ENCODE measurements at places on chromosomes 6 and 20.
A peak's percentile ranks its signal among the peaks of the same experiment; 100 is the strongest.

DNA sequence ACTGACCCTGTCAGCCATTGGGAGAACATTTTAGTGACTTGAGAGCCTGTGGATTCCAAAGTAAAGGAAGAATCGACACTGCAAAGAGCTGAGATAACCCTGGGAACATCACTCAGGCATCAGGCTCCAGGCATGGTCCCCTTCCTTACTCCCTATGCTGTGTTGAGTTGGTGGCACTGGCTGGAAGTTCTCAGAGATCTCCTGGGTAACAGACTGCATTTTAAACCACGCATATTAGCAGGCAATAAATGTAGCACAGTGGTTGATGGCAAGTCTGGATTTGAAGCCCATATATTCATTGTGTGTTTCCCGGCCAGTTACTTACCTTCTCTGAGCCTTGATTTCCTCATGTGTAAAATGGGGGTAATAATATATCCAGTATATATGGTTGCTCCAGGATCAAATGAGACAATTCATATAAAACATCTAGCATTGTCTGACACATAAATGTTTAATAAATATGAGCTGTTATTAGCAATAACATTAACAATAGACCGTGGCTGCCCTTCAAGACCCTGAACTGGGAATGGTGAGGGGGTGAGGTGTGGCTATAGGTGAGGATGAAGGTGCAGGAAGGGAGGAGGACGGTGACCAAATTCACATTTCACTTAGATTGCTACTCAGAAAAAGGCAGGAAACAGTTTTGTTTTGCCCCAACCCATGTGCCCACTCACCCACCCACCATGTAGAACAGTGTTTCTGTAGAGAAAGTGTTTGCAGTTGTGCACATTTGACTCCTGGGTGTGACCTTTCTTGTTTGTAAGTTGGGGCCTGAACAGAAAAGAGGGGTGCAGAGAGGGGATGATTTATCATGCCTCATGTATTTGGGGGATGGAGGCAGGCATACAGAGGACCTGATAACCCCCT lies 2.1 kb downstream of the PLCG1 start:
- no peak for DNase-seq

DNA sequence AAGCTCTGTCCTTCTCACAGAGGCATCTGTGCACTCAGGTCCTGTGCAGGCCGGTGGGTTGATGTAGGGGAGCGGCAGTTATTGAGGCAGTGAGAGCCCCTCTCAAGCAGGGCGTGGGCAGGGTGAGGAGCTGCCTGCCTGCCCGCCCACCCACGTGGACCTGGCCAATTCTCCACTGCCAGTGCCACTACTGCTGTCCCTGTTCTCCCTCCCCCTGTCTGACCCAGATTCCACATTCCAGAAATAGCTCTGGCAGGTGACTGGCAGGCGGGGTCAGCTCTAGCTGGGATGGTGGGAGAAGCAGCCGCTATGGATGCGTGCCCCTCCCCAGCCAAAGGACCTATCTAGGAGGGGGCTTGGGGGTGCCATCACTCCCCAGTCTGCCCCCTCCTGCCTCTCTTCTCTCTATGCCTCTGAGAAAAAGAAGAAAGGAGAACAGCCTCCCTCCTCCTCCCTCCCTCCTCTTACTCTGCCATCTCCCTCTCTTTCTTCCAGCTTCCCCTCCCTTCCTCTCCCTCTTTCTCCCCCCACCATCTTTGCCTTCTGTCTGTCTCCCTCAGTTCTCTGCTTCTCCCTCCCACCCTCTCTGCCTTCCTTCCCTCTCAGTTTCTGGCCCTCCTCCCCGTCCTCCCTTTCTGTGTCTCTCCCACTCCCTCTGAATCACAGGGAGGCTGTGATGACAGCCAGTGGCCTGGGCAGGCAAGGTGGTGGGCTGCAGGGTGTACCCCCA lies 86.5 kb upstream of the MYL9 start:
- DNase-seq: no peak

- peak; percentile 40 for DNase-seq
Measured at GRCh38 chr6:110410511-110410910, 4.9 kb downstream of the DDO start.

- no peak for DNase-seq
Measured at GRCh38 chr6:7894262-7895124, 16.1 kb downstream of the TXNDC5 start.

DNA sequence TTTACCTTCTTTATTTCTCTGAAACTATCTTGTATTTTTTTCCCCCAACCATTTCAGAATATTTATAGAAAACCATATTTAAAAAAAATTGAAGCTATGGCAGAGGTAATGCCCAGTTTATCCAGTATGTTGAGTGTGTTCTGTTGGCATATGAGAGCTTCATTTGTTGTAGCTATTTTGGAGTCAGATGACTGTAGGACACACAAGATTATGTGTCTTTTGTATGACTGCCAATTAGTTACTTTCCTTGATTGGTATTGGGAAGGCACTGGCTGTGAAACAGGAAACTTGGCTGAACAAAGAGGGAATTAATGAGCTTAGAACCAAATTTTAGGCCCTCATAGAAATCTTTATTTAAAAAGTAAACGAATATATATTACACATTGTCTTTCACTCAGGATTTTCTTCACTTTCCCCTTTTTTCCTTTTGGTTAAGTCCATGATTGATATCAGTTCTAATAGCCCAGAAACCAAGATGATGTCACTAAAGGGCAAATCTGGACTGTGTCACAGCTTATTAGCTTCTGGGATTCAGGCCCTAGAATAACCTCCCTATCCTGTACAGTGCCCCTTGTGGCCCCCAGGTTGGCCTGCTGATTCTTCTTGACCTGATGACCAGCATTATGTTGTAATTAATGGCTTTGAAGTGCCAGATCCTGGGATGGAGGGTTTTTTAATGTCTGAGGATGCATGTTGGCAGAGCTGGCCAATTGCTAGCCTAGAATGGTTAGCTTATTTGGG lies 10.1 kb downstream of the CDC5L start:
- no peak for DNase-seq

DNA sequence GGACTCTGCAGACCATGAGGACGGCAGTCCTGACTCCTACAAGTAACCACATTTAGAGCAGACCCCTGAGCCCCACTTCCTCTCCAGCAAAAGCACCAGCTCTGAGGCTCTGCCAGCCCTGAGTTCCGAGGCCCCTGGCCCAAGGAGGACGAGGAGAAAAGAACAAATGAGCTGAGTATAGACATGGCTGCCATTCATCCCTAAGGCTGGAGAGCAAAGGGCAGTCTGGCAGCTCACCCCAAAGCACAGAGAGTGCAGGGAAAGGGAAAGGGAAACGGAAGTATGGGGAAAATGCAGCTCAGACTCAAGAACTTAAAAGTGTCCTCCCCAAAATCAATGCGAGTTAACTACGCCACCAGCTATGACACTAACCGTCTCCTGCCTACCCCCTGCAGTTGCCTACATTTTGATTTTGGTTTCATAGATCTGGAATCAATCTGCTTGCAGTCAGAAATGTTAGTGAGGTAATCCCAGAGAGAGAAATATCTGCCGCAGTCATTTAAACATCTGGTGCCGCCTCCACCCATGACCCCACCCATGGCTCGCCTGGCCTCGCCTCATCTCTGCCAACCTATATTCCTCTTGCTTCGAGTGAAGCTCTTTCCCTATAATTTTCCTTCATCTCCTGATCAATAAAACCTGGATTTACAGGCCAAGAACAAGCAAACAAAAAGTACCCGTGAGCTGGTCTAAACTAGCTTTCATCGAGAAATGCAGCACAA lies 49.6 kb upstream of the AFDN start:
- no peak for DNase-seq

DNA sequence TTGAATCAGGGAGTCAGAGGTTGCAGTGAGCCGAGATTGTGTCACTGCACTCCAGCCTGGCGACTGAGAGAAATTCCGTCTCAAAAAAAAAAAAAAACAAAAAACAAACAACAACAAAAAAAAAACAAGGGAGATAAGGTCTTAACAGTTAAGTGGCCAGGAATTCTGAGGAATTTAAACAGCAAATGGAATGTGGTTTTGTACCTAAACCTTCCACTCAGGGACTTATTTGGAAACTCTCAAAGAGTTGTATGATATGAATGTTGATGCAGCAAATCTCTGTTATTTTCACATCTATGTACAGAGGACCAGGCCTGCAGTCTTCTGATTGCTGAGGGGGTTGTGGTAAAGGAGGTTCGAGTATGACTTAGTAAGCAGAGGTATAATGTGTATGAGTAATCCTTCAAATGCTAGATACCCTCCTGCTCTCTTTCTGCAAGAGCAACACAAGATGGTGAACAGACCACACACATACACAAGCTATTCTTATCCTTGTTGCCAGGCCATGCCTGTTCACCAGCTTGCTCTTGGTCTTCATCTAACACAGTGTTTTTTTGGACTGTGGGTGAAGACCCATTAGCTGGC lies 174.9 kb upstream of the SCGN start:
- DNase-seq: no peak

DNA sequence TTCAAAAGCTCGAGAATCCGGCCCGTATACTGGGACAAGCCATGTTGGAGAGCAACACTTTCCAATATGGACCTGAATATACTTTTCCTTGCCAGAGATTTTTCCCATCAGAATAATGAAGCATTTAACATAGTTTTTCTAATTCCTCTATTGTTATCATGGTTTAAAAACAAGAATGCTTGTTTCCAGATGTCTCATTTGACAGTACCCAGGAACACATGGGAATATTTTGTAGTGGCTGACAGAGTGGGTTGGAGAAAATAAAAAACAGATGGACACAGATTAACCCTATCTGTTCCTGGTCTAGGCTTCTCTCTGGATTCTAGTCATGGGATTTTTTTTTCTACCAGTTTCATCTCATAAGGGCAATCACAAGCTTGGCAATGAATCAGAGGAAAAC lies 164.8 kb upstream of the CEP162 start:
- DNase-seq: no peak

DNA sequence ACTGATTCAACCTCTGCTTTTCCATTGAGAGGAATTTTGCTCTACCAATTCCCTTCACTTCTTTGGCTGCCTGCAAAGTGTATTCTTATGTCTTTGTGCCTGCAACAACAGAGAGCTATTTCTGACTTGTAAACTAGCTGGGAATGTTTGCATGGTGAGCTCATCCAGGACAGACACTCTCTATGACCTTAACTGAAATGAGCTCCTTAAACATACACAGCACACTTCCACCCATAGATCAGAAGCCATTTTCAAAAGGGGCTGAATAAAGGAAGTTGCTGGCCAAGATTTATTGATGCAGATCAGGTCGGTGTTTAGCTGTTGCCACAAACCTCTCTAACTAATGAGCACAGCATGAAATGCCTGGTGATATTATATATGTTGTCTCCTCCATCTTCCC lies 377.7 kb downstream of the BTBD9 start:
- DNase-seq: no peak

GRCh38 chr20:16004108-16004854 lies 569.0 kb downstream of the KIF16B start:
- no peak for DNase-seq

DNA sequence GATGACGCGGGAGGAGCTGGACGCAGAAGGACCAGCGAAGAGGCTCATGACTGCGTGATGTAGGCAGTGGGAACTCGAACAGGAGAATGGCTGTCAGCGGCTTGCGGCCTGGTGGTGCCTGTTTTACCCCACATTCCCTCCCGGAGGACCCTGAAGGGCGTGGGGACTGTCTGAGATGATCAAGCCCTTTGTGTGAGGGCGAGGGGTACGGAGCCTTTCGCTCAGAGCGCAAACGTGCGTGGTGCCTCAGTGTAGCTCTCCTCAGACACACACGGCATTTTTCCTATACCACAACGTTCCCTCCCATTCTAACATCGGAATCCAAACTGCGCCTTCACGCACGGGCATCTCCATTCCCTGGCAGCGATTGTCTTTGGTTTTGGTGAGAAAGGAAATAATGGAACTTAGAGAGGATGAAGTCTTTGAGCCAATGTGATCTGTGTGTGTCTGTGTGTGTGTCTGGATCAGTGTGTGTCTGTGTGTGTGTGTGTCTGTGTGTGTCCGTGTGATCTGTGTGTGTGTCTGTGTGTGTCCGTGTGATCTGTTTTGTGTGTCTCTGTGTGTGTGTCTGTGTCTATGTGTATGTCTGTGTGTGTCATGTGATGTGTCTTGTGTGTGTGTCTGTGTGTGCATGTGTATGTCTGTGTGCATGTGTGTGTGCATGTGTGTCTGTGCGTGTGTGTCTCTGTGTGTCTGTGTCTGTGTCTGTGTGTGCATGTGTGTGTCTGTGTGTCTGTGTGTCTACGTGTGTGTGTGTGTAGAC lies 5.3 kb downstream of the PTK6 start:
- no peak for DNase-seq

DNA sequence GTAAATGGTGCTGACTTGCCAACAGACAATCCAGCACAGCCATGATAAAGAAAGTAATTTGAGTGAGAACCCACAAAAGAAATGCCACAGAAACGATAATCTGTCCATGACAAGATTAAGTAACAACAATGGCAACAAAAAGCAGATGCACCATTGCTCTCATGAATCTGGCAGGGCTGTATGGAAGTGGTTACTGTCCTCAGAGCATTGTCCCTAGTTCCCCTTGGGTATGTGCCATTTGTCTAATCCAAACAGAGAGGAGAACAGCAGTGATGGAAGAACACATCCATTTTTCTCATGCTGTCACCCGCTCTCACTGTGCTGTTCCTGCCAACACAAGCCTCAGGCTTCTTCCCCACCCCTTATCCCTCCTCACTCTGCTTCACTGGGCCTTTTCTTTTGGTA lies 65.8 kb downstream of the REV3L start:
- DNase-seq: no peak

- no peak for DNase-seq
Measured at GRCh38 chr20:51584737-51585136, 42.2 kb upstream of the NFATC2 start.

- no peak for DNase-seq
Measured at GRCh38 chr6:108068618-108069017, 5.9 kb downstream of the OSTM1 start.

GRCh38 chr20:51037532-51038115 lies 14.7 kb upstream of the KCNG1 start:
- DNase-seq: no peak

- DNase-seq: no peak
Measured at GRCh38 chr20:52497731-52498130, 306.2 kb upstream of the ZFP64 start.

GRCh38 chr6:82363428-82364086 lies at the start of gene TPBG:
Gene TPBG (plus strand): TSS chr6:82363817. CDS start chr6:82364962, 1,145 bp downstream.
- DNase-seq: no peak

DNA sequence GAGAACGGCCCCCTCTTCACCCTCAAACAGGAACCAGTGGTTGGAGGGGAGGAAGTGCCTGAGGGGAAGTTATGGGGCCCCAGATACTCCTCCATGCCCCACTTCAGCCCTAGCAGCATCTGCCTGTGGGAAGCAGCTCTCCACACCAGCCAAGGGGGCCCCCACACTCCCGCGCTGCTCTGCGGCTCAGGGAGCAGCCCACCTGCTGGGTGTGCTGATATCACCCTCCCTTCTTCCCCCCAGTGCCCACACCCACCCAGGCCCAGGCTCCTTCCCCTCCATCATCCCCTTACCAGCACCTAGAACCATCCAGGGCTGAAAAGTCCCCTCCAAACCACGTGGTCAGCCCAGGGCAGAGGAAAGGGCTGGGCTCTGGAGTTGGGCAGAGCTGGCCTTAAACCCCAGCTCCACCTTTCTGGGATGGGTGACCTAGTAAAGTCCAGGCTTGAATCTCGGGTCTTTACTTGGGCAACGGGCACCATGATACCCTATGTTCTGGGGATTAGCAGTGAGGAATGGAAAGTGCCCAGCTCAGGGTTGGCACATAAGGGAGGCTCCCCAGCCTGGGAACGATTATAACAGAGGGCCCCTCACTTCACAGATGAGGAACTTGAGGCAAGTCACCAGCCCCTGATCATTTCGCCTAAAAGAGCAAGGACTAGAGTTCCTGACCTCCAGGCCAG lies 663 bp downstream of the LST1 start:
- DNase-seq: no peak

Data from vagina (tissue), 2 donors.